ENCODE measurements at places on chromosomes 1 and 21.

GRCh38 chr1:113977906-113978305, 1.4 kb upstream of the OLFML3 start:
- no peak for DNase-seq

DNA sequence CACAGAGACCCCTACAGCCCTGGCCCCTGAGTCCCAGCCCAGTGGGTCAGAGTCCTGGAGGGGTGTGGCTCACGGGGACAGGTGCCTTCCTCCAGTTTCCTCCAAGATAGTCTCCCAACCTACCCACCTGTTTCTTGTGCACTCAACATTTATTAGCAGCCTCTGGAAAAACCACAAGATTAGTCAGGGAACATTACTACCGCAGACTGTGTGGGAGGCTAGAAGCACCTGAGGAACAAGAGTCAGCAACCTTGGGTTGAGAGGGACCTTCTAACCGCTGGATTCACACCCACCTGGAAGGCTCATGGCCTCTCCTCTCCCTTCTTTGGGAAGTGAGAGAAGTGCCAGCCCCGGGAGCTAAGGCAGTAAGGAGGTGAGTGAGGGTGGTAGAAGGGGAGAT, 22.5 kb upstream of the IKBKE start:
- DNase-seq: no peak

DNA sequence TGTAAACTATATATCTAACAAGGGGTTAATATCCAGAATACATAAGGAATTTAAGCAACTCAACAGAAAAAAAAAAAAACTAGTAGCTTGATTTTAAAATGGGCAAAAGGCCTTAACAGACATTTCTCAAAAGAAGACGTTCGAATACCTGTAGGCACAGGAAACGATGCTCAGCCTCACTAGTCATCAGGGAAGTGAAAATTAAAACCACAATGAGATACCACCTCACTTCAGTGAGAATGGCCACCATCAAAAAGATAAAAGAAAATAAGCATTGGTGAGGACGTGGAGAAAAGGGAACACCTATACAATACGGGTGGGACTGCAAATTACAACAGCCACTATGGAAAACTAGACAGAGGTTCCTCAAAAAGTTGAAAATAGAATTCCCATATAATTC, 37.3 kb downstream of the NPHP4 start:
- no peak for DNase-seq

GRCh38 chr1:182520736-182521135, 68.3 kb downstream of the RNASEL start:
- no peak for DNase-seq
